ENCODE measurements at places on chromosomes 1 and 21.
A peak's percentile ranks its signal among the peaks of the same experiment; 100 is the strongest.

DNA sequence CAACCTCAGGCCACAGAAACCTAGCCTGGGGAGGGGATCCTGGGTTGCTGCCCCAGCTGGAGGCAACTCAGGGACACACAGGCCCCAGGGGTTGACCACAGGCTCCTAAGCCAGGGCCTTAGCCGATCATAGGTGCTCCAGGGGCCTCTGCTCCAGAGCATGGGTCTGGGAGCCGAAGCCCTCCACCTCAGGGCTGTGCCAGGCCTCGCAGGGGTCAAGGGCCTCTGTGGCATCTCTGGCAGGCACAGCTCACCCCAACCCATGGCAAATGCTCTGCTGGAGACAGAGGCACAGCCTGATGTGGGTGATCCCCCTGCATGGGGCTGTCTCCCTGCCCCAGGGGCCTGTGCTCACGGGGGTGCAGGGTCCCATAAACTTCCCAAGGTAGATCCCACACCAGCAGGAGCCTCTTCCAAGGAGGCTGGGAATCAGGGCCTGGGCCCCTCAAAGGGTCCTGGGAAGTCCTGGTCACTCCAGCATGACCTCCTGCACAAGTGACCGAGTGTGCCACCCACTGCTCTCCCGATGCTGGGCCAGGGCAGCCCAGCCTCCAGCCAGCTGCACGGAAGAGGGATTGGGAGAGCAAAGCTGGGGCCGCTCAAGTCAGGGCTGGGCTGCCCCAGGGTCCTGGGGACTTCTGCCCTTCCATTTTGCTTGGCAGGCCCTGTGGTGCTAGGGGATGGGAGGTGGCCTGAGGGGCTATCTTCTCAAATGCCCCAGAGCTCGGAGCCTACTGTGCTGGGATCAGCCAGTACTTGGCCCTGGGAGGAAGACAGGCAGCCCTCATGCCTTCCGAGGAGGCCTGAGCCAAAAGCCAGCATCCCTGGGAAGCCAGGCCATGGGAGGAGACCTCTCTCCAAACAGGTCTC lies 22.2 kb upstream of the PRSS38 start:
- H3K4me1 ChIP-seq = no peaks in the 10 kb centered on the region
- no peak overlapping the region for H3K4me3 ChIP-seq
- no peaks in the 10 kb centered on the region for H3K27me3 ChIP-seq
- no peak overlapping the region for H3K27ac ChIP-seq
- DNase-seq = no peak

DNA sequence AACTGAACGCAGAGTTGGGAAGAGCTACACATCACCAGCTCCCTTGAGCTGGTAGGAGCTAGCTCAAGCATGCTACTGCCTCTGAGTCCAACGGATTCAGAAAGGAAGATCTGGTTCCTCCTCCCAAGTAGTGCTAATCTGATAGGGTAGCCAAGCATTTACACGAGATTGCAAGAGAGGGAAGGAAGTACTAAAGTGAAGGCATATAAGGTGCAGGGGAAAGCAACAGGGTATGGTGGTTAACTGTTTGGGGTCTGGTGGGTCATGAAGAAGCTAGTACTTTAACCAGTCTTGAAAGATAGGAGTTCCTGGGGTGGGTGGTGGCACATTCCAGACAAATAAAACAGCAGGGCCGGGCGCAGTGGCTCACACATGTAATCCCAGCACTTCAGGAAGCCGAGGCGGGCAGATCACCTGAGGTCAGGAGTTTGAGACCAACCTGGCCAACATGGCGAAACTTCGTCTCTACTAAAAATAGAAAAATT lies 20.2 kb upstream of the ZNF436 start:
- H3K36me3 ChIP-seq = no peaks in the 10 kb centered on the region
- H3K4me3 ChIP-seq = no peak overlapping the region

DNA sequence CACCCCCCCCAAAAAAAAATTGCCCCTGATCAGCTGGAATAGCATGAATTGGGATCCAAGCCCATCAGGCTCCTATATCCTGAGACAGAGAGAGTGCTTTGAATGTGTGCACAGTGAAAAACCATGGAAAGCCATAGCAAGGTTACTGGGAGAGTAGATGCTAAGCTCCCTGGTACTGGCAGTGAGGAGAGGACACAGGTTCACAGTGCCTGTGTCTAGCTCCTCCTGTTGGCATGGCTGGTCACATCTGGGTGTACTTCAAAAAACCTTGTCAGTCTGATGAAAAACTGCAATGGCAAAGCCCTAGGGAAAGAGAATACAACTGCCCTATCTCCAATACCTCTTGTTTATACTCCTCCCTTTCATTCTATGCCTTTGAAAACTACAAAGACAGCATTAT lies 12.9 kb downstream of the COPA start:
- H3K27ac ChIP-seq = no peak overlapping the region
- H3K27me3 ChIP-seq = no peaks in the 10 kb centered on the region
- DNase-seq = no peak
- H3K4me3 ChIP-seq = no peak overlapping the region
- peaks cover 16% of the 10 kb centered on the region for H3K36me3 ChIP-seq

GRCh38 chr21:31505975-31506374 lies 153.5 kb upstream of the SOD1 start:
- no peak for DNase-seq
- no peak overlapping the region for H3K27ac ChIP-seq
- H3K4me1 ChIP-seq = no peaks in the 10 kb centered on the region
- H3K4me3 ChIP-seq = no peak overlapping the region
- H3K36me3 ChIP-seq = no peaks in the 10 kb centered on the region

DNA sequence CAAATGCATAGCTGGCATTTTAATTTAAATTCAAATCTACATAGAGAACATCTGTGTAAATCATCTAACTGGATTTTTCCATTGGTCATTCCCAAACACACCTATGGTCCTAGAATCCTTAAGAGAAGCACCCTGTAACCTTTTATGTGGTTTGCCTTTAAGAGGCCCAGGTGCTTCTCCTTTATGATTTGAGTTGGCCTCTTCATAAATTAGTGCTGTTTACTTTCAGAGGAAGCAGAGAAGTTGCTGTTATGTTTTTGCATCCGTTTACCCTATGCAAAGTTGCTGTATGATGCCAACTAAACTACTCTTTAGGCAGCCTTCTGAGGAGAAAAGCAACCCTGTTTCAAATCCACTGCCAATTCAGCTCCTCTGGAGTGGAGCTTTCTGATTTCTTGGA lies 193.8 kb downstream of the HS2ST1 start:
- no peak for DNase-seq
- no peaks in the 10 kb centered on the region for H3K27me3 ChIP-seq
- no peak overlapping the region for H3K27ac ChIP-seq
- no peaks in the 10 kb centered on the region for H3K36me3 ChIP-seq
- H3K4me3 ChIP-seq = no peak overlapping the region

GRCh38 chr1:116852910-116853309 lies 56.8 kb upstream of the PTGFRN start:
- H3K36me3 ChIP-seq = no peaks in the 10 kb centered on the region
- no peak for DNase-seq
- peaks cover 2% of the 10 kb centered on the region for H3K4me1 ChIP-seq
- H3K4me3 ChIP-seq = no peak overlapping the region
- no peaks in the 10 kb centered on the region for H3K27me3 ChIP-seq
- no peak overlapping the region for H3K27ac ChIP-seq

DNA sequence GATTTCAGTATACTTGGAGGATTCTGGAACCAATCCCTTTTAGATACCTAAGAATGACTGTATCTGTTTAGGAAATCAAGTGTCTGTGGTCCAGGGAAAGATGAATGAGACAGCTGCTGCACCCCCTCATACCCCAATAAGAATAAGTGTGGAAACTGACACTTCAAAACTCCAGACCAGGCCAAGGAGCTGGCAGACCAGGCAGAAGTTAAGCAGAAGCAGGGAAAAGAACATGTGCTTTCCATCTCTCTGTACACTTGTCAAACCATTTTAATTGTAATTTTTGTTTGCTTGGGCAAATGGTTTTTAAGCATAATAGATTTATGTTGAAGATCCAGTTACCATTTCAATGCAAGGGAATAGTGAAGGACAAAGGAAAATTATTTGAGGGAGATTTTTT lies 100.2 kb downstream of the GREM2 start:
- no peak overlapping the region for H3K4me3 ChIP-seq
- no peaks in the 10 kb centered on the region for H3K36me3 ChIP-seq
- no peak for DNase-seq
- H3K27me3 ChIP-seq = no peaks in the 10 kb centered on the region
- no peaks in the 10 kb centered on the region for H3K4me1 ChIP-seq

DNA sequence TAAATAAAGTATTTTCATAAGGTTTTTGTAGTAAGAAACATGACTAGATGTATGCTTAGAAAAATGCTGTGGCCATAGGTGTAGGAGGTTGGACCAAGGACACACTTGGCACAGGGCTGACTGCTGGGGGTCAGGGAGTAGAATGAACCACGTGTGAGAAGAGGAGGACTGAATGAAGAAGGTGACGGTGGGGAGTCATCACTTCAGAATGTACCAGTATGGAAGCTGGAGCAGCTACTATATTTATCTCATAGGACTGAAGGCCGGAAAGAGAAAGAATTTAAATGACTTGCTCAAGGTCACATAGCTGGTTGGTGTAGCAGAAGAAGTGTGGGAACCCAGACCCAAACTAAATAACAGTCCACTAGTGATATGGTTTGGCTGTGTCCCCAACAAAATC lies 79.8 kb upstream of the HAO2 start:
- H3K36me3 ChIP-seq = no peaks in the 10 kb centered on the region
- H3K4me3 ChIP-seq = no peak overlapping the region
- H3K27me3 ChIP-seq = no peaks in the 10 kb centered on the region
- no peak overlapping the region for H3K27ac ChIP-seq

DNA sequence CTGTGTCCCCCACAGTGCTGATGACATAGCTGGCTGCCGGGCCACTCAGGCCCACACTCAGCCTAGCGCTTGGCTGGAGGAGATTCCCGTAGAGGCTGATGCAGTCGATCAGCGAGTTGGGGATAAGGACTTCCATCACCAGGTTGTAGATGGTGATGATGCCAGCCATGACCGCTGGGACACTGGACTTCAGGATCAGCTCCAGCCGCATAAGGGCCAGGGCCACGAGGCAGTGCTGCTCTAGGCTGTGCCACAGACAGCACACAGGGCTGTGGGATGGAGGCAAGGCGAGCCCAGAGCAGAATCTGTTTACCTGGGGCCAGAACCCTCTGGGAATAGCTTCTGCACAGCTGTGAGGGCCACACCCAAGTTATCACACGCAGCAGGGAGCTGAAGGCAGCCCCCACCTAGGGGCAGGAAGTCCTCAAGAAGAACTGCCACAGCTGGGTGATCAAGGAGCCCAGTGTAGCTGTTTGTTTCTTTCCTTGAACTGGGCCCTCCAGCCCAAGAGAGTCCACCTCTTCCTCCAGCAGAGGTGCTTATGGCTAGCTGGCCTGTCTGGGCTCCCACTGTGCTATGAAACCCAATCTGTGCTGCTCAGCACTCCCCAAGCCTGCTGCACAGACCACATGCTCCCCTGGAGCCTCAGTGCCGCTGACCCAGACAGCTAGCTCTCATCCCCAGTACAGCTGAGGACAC lies 6.2 kb downstream of the SLC2A1 start:
- H3K27me3 ChIP-seq = no peaks in the 10 kb centered on the region
- no peaks in the 10 kb centered on the region for H3K36me3 ChIP-seq
- no peak overlapping the region for H3K27ac ChIP-seq
- DNase-seq = no peak

- H3K27me3 ChIP-seq = no peaks in the 10 kb centered on the region
- H3K4me1 ChIP-seq = no peaks in the 10 kb centered on the region
- H3K27ac ChIP-seq = no peak within 1 kb of the TSS
Measured at GRCh38 chr21:45643021-45643980, at the start of gene PCBP3. PCBP3 (plus strand) TSS chr21:45643725; CDS start chr21:45850086, 206,361 bp downstream.

DNA sequence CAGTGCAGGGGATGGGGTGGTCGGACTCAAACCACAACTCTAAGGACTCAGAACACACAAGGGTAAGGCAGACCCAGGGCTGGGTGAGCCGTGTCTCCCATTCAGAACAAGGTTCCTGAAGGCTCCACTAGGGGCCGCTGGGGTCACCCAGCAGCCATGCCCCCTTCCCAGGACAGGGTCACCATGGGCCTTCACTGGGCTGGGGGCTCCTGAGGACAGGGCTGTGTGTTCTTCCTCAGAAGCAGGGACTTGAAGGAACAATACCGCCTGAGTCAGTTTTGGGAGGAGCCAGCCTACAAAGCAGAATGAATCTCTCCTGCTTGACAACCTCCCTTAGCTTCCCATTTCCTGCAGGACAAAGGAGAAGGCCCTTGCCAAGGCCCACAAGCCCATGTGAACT lies 15.4 kb downstream of the RIMS3 start:
- no peak overlapping the region for H3K27ac ChIP-seq
- no peaks in the 10 kb centered on the region for H3K36me3 ChIP-seq
- H3K4me1 ChIP-seq = no peaks in the 10 kb centered on the region
- H3K27me3 ChIP-seq = no peaks in the 10 kb centered on the region
- DNase-seq = no peak

DNA sequence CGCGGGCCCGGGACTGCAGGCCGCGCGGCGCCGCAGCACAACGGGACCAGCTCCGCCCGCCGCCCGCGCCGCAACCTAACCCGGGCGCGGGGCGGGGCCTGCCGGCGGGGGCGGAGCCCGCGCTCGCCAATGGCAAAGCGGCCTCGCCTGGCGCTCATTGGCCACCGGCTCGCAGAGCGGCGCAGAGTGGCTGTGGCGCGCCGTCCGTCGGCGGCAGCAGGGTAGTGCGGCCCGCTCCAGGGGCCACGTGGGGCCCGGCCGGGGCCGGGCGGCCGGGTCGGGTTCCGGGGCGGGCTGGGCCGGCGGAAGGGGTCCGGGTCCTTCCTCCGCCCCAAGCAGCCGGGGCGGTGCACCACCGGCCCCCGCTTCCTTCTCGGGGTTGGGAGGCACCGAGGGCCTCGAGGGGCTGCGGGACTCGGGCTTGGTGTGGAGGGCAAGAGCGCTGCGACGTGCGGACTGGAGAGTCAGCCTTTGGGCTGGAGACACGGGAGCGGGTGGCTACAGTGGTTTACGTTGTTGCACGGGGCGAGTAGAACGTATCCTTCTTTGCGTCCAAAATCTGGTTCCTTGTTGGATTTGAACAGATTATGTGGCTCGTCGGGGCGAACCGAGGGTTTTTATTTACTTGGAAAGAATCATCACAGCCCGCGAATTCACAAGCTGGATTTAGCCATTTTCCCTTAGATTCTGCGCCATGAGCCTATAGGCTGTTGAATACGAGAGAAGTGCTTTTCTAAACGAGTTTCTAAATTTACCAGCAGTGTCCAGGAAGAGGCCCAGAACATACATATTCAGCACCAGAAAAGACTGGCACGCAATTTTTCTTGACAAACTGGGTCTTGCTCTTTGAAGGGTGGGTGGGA lies at the start of gene SRM:
Gene SRM (minus strand): TSS at position 51 of the 863 bp plus-strand sequence. CDS start 75 bp downstream, outside the sequence.
- peaks cover 5% of the 10 kb centered on the region for H3K36me3 ChIP-seq
- H3K4me1 ChIP-seq = no peaks in the 10 kb centered on the region
- DNase-seq = peak; percentile 93
- peak within 1 kb of the TSS; percentile 73 for H3K4me3 ChIP-seq

DNA sequence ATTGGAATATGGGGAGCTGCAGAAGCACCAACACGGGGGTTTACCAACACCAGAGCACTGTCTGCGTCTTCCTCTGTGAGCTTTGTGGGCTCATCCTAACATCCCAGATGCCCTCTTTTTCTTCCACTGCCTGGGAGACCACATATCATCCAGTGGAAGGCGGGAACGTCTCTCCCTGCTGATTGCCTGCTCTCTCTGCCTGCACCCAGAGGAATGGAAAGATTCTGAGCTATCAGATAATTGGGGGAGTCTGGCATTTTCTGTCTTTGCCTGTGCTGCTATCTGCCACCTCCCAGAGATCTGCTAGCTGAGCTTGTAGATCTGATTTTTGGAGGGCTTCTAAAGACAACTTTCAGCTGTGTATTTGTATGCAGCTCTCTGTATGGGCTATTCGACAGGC lies 166.2 kb upstream of the PLXNA2 start:
- no peaks in the 10 kb centered on the region for H3K36me3 ChIP-seq
- no peak overlapping the region for H3K4me3 ChIP-seq
- H3K4me1 ChIP-seq = no peaks in the 10 kb centered on the region
- no peak overlapping the region for H3K27ac ChIP-seq

- H3K27me3 ChIP-seq = no peaks in the 10 kb centered on the region
- DNase-seq = no peak
- H3K27ac ChIP-seq = no peak overlapping the region
- no peaks in the 10 kb centered on the region for H3K36me3 ChIP-seq
Measured at GRCh38 chr21:14403681-14404318, 20.9 kb upstream of the HSPA13 start.

Data from aorta (tissue), 5 donors.